ENCODE measurements at places on chromosomes 13 and 19.
A peak's percentile ranks its signal among the peaks of the same experiment; 100 is the strongest.

DNA sequence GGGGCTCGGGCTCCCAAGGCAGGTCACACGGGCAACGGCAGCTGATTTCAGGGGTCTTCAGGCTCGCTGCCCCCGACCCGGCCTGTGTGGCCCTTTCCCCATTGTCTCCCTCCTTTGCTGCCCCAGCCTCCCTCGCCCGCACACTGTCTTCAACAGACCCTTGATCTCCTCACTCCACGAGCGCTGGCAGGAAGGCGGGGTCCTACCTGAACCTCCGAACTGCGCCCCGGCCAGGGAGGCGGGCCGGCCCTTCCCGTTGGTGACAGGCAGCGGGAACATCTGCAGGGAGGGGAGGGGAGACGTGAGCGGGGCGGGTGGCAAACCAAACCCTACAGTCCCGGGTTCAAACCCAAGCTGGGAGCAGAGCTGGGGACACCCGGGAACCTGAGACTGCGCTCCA is 6.3 kb downstream of the TCF3 start:
- DNase-seq = no peak

- DNase-seq = no peak
Measured at GRCh38 chr19:28288572-28289264, 924.2 kb downstream of the UQCRFS1 start.

DNA sequence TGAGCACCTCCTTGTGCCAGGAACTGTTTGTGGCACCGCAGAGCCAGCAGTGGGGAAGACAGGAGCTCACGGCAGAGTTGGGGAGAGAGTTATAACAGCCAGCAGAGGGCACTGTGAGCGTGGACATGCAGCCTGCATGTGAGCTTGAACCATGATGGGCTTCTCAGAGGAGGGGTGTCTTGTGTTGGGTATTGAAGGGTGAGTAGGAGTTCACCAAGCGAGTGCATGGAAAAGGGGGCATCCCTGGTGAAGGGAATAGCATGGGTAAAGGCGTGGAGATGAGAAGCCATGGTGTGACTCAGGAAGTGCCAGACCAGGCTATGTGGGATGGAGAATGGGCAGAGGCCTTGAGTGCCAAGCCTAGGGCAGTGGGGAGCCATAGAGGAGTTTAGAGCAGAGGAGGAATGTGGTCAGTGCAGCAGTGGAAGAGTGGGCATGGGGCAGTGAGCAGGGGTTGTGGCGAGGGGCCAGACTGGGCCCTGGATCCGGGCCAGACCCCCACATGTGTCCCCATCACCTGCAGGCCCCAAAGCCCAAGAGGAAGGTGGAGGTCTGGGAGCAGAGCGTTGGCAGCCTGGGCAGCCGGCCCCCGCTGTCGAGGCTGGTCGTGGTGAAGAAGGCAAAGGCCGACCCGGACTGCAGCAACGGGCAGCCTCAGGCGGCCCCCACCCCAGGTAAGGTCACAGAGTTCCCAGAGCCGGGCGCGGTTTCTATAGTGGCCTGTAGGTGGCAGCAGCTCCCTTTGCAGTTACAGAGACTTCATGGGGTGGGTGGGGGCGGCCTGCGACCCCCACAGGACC is 11.8 kb upstream of the SHD start:
- peak; percentile 59 for DNase-seq

- no peak for DNase-seq
Measured at GRCh38 chr13:41313659-41314197, 2.7 kb downstream of the NAA16 start.

DNA sequence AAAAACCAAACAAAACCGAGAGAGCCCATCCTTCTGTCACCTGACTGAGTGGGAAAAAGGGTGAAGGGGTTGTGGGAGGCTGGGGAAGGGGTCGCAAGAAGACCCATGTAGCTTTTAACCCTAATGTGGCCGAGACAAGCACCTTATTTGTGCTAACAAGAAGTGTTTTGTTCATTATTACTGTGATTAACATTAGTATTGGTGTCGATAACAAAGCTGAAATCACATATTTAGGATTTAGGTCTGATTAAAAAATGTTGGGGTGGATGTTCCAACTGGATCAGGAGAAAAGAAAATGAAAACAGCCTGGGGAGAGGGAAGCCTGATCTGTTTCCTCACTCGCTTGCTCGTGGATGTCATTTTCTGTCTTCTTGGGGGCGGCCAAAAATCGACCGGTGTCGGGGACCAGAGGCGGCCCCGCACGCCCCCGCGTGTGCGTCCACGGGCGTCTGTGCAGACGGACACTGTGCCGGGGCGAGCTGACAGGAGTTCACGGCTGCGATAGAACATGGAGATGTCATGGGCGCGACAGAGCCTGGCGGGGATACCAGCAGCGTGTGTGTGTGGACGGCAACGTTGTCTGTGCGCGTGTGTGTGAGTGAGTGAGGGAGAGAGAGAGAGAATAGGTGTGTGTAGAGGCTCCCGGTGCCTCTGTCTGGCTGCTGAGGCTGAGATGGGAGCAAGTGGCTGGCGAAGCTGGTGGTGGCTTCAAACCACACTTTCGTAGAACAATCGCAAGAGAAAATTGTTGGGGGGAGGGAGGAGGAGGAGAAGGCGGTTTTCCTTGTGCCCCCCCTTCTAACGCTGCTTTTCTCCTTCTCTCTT is 29.1 kb downstream of the NFIX start:
- no peak for DNase-seq

DNA sequence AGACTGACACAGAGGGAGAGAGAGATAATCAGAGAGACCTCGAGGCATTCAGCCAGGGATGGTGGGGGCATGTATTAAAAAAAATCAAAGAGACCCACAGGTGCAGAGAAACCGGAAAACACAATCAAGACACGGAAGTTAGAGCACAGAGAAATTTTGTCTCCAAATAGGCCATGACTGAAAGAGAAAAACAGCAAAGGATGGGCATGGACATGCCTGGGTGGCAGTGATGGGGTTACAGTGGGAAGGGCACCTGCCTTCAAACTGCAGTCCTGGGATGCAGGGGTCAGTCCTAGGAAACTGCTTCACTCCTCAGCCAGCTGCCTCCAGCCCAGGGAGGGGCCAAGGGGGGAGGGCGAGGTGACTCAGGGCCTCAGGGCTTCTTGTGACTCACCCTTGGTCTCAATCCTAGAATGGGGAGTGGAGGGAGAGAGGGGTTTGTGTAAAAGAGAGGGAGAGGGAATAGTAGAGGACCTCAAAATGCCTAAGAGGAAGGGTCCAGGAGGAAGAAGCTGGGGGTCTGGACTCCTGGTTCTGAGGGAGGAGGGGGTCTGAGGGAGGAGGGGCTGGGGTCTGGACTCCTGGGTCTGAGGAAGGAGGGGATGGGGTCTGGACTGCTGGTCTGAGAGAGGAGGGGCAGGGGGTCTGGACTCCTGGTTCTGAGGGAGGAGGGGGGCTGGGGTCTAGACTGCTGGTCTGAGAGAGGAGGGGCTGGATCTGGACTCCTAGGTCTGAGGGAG is 3.6 kb upstream of the KCNN4 start:
- DNase-seq = peak; percentile 63

DNA sequence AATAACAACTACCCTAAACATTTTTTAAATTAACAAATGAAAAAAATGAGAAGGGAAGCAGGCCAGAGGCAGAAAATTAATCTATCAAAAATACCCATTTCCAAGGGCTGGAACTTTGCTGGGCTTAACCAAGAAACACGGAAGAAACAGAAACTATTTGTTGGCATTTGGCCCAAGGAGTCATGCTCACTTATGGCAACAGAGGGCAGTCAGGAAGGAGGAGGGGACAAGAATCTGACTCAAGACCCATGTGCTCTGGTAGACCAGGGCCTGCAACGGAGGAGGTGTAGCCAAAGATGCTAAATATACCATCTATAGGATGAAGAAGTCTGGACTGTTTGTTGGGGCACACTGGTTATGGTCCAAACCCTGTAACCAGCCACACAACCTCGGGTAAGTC is 496.7 kb downstream of the COG6 start:
- peak; percentile 68 for DNase-seq

DNA sequence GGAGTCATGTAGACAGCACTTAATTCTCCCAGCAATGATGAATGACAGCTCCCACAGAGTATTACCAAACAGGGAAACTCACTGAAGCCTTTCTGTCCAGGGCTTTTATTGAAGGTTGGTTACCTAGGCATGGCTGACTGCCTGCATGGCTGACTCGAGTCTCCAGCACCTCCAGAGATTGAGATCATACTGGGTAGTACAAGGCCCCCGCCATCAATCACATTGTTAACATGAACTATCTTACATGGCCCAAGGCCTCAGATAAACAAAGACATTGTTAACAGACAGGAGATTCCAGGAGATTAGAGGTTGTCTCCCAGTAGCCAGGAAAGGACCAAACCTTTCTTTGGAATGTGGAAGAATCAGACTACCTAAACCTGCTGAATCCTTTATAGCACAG is 128.3 kb upstream of the LSM14A start:
- no peak for DNase-seq

GRCh38 chr13:94382517-94382916 is 97.0 kb downstream of the DCT start:
- DNase-seq = no peak

GRCh38 chr13:106475852-106476251 is 59.6 kb downstream of the EFNB2 start:
- no peak for DNase-seq

DNA sequence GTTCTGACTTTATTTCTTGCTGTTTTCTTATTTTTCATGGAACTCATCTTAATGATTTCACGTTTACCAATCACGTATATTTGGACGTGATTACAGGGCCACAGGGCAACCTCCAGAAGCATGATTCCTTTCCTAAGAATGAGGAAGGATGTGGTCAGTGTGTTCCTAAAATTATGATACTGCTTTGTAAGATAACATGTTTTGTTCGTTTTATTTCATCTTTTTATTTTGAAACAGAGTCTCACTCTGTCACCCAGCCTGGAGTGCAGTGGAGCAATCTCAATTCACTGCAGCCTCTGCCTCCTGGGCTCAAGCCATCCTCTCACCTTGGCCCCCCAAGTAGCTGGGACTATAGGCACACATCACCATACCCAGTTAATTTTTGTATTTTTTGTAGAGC is 24.8 kb upstream of the LAIR1 start:
- DNase-seq = peak; percentile 92

GRCh38 chr13:36907821-36908220 is 12.2 kb downstream of the SMAD9 start:
- DNase-seq = no peak

DNA sequence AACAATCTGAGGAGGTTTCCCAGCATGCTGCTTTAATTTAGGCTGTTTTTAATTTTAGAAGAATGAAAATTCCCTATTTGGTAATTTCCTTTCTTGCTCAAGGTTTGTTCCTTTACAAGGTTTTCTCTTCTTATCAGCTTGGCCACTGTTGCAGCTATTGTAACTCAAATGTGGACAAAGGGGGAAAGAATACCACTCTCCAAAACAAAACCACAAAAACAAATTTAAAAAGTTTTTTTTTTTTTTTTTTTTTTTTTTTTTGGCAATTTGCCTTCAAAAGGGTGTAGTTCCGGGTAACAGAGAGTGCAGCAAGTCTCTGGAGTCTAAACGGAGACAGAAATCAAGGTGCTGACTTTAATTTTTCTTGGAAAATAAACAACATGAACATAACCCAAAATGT is 306.4 kb upstream of the ARGLU1 start:
- DNase-seq = no peak

GRCh38 chr13:71864986-71865873 is 1.8 kb downstream of the DACH1 start:
- peak; percentile 5 for DNase-seq

- no peak for DNase-seq
Measured at GRCh38 chr13:35987572-35988513, 143.3 kb downstream of the DCLK1 start.

DNA sequence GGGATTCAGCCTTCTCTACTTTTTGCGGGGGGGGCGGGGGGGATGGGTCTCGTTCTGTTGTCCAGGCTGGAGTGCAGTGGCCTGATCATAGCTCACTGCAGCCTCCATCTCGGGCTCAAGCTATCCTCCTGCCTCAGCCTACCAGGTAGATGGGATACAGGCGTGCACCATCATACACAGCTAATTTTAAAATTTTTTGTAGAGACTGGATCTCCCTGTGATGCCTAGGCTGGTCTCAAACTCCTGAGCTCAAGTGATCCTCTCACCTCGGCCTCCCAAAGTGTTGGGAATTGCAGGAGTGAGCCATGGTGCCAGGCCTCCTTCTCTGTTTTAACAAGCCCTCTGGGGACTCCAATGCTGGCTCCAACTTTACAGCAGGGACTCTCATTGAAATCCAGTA is 569 bp upstream of the ZNF792 start:
- DNase-seq = no peak

GRCh38 chr19:41707502-41707812 is 969 bp upstream of the CEACAM5 start:
- DNase-seq = no peak

DNA sequence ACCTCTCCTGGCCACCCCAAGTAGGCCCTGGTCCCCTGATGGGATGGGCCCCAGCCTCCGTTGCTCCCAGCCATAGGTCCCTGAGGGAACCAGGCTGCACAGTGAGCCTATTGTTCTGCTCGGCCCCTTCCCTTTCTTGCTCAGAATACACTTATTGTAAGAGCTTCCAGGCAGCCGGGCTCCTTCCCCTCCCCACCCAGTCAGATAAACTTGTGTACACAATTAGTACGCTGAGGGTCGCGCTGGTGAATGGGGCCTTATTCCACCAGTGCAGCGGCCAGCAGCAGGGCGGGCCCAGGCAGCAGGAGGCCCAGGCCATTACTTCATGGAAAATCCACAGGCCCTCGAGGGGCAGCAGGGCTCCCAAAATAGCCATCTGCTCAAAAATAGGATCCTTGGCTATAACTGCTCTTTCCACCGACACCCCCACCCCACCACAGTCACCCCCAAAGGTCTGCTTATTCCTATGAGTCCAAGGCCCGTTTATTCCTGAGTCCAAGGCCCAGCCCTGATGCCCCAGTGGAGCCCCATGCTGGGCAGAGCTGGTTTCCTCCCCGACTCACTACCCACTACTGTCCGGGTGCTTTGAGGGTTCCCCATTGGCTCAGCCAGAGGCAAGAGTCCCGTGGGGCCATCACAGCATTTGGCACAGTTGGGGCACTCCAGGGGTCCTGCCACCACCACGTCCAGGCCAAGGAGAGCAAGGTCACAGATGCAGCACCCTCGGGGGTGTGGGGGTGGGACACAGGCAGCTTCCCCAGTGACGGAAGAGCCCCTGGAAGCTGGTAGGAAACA is 22.1 kb downstream of the CAPN12 start:
- no peak for DNase-seq

- DNase-seq = peak; percentile 94
Measured at GRCh38 chr19:13986348-13986904, 19.7 kb downstream of the RFX1 start.

DNA sequence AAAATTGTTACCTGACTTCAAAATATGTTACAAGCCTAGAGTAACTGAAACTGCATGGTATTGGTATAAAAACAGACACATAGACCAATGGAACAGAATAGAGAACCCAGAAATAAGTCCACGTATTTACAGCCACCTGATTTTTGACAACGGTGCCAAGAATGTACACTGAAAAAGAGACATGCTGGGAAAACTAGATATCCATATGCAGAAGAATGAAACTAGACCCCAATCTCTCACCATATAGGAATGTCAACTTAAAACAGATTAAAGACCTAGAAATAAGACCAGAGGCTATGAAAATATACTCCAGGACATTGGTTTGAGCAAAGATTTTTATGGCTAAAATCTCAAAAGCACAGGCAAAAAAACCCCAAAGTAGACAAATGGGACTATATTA is 76.5 kb downstream of the LATS2 start:
- DNase-seq = no peak

- no peak for DNase-seq
Measured at GRCh38 chr13:29835280-29836061, 14.9 kb downstream of the UBL3 start.

All from inflammatory macrophage (primary cell).